H54 (cell line): ENCODE measurements at places on chromosomes 16 and 17.

- DNase-seq, result peak; percentile 56
These were observed 6.0 kb upstream of the LPCAT2 start for GRCh38 chr16:55502801-55503366.

DNA sequence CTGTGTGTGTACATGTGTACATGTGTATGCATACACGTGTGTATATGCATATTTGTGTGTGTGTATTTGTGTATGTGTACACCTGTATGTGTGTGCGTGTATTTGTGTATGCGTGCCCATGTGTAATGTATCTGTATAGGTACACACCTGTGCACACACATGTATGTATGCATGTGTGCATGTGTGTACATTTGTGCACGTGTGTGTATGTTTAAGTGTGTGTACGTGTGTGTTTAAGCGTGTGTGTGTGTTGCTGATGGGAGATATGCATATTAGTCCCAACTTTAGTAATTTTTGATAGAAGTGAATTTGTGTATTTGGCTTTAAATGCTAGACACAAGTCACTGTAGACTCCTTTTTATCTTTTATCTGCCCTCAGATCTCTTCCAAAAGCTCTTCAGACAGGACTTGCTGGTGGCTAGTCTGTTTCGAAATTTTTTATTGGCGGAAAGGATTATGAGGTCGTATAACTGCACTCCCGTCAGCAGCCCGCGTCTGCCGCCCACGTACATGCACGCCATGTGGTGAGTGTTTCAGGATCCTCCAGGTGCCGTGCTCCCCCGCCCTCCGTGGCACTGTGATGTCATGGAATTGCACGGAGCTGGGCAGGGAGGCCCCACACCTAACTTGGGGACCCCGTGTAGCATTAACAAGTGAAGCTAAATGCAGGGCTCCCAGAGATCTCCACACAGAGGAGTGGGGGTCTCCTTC lies 168.8 kb upstream of the CHMP6 start:
- DNase-seq, result no peak

- DNase-seq, result no peak
These were observed 108.0 kb downstream of the VPS53 start for GRCh38 chr17:606508-607250.

- no peak for DNase-seq
These were observed 59.8 kb upstream of the SMIM36 start for GRCh38 chr17:55571095-55571494.

DNA sequence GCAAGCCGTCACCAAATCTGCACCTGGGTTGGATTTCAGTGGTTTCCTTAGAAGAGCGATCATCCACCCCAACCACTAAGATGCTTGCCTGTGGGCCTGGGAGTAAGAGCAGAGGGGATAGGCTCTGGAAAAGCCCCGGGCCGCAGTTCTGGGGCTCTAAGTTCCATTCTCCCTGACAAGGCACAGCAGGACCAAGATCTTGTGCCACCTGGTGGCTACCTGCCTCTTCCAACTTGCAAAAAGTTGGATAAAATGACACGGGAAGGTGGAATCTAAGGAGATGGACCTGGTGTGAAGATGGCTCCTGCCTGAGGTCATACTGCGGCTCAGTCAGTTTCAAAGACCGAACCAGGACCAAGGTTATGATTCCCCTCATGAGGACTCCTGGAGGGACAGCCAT lies 42.3 kb downstream of the ABCC12 start:
- DNase-seq, result no peak

GRCh38 chr17:7593296-7593695 lies 3.4 kb upstream of the SOX15 start:
- no peak for DNase-seq

DNA sequence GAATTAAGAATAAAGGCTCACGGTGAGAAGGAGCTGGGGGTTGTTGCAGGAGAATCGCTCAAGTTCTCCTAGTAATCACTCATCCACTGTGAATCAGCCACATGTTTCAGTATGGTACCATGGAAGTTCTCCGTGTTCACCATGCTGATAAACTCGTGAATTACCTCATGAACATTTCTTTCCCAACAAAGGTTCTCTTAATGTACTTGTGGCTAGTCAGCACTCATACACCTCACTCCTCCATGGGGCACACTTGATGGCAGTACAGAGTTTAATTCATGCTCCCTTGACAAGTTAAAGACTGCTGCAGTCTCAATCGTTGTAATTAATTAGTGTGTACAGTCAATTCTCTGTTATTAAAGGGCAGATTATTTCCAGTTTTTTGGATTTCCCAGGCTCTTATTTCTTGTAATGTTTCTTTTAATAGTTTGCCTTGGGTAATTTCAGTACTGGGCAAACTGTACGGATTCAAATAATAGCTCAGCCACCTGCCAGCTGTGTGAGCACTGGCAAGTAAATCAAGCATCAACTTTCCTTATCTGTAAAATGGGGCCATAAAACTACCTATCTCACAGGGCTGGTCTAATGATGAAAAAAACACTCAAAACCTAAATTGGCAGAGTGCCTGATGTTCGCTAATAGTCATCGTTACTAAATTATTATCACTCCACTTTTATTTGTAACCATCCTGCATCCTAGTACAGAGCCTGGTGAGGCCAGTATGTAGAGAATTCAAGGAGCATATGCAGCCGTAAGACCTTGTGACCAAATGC lies 6.1 kb downstream of the GOT2 start:
- DNase-seq, result no peak

DNA sequence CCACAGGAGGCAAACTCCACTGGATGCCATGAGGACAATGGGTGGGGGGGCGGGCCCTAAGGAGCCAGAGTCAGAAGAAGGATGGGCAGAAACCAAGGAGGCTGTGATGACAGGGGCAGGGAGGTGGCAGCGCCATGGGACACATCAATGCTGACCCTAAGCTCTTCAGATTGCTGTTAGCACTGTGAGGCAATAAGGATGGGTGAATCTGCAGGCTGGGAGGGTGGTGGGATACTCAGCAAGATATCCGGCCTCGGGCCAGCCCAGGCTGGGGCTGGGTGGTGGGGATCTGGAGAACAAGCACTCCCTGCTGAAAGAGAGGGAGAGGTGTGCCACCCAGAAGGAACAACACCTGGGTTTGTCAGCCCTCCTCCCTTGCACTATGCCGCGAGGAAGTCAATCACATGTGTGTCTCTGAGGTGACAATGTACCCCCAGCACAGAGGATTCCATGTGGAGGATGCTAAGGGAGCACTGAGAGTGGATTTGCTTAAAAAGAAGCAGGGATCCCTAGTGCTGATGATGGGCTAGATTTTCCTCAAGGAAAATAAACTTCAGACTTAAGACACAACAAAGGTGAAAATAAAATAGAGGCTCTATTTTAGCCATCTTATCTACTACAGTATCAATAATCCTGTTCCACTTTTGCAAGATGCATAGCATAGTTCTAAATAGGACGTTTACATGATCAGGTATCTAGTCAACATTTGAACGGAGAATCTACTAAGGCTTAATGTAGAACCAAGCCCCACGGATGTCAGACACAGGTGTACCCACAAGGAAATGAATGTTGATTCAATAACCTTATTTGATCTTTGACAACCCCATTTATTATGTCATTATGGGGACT lies 22.6 kb downstream of the SMPD3 start:
- no peak for DNase-seq

- DNase-seq, result no peak
These were observed 11.7 kb downstream of the CACNG1 start for GRCh38 chr17:67055811-67056745.

GRCh38 chr17:41507315-41507880 lies 2.0 kb upstream of the KRT13 start:
- no peak for DNase-seq

GRCh38 chr16:5549802-5550201 lies 452.2 kb upstream of the EEF2KMT start:
- DNase-seq, result no peak

- peak; percentile 59 for DNase-seq
These were observed 17.7 kb upstream of the SMURF2 start for GRCh38 chr17:64679710-64680216.

DNA sequence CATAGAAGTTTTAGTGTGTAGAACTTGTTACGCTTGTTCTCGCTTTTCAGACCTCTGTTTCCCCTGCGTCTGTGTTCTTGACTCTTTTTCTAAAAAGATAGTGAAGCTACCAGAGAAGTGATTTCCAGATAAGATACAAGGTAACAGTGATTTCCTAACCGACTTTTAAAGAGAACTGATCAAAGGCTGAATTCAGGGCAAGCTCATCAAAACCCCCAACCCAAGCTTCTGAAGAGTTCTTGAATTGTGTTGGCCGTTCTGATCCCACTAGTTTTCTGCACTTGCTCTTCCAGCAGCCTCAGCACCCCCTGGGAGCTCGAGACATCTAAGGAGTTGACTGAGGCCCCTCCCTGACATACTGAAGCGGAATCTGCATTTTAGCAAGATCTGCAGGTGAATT lies 12.7 kb upstream of the NSMCE1 start:
- DNase-seq, result no peak

DNA sequence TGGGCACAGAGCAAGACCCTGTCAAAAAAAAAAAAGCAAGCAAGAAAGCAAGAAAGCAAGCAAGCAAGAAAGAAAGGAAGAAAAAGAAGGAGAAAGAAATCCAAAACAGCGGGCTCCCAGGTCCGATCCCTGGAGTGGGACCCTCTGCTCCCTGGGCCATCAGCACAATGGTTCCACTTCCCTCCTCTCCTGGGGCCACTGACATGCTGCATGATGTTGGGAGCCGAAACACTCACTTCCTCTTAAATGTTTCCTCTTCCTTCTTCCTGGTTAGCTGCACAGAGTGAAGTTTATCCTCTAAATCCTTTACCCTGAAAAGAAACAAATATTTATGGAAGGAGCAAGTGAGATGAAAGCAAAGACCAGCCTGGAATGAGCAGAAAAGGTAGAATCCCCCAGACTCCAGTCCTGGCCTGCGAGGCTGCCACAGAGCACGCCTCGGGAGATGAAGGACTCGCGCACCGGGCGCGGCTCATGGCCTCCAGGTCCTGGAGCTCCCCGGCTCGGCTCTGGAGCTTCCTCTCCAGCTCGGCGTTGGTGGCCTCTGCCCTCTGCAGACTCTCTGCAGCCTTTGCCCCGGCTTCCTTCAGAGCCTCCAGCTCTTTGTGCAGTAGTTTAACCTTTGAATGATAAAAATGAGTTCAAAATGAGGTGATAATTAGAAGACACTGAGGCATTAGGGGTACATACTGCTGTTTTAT lies 19.0 kb downstream of the CCDC57 start:
- DNase-seq, result no peak
